ENCODE measurements at places on chromosomes 6 and 20. TPM values are rescaled to one million over a fixed set of nuclear protein-coding genes. Genes with fewer than 3 reads are reported as not detected.

The PTCHD4 gene
- 0.29 TPM for total RNA-seq

The KCNQ5 gene
- total RNA-seq = not detected

The PKIB gene
- 61.1 TPM for total RNA-seq

The ZBP1 gene
- not detected for total RNA-seq

The POM121L2 gene
- total RNA-seq = not detected

The CGA gene
- total RNA-seq = not detected

DNA sequence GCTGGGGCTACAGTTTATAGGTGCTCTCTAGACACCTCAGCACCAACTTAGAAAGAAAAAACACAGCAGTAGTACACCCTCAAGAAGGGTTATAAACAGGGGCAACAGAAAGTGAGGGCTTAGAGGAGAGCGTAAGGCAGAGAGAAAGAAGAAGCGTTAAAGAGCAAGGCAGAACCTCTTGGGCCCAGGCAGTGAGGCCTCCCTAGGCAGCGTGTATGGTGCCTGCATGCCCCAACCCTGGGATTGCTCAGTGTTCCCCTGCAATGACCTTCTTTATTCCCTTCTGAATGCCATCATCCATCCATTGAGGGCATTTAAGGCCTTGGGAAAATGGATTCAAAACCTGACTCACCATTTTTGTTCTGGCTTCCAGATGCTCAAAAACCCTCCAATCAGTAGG is 130.0 kb upstream of the ARG1 start:
- H3K27ac ChIP-seq = no peak overlapping the region
- no peak for DNase-seq
- H3K36me3 ChIP-seq = no peaks in the 10 kb centered on the region
- no peak overlapping the region for H3K4me3 ChIP-seq
- no peaks in the 10 kb centered on the region for H3K27me3 ChIP-seq

DNA sequence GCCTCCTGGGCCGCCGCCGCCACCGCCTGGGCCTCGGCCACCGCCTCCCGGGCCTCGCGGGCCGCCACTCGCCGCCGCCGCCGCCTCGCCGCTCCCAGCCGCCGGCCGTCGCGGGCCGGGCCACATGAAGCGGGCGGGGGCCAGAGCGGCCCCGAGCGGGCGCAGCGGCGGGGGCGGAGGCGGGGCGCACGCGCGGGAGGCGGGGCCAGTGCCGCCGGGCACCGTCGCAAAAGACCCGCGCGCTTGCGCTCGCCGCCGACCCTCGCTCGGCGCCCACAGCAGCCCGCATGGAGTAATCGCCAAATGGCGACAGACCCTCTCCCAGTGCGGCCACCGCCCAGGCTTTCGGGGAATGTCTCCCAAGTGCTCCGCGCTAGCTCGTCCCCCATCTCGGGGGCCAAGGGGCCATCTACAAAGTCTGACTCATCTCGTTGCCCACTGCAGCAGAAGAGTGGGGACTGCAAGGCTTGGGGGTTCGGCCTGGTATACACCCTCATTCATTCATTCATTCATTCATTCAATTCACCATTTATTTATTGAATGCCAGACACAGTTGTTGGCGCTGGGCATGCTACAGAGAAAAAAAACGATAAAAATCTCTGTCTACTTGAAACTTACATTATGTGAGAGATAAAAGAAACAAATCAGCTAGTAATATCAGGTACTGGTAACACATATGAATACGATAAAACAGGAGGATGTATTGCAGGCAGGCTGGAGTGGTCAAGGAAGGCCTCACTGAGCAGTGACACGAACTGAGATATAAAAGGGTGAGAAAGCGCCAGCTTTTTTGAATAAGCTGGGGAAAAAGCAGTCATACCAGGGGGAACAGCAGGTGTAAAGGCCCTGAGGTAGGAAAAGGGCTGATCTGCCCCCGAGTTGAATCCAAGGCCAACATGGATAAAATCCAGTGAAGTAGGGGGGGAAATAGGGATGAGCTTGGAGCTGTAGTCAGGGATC is at the start of gene B4GALT5:
TSS of gene B4GALT5 (minus strand) at position 126 of the 960 bp plus-strand sequence. CDS start 188 bp downstream, outside the sequence.
- no peaks in the 10 kb centered on the region for H3K36me3 ChIP-seq
- peaks cover 30% of the 10 kb centered on the region for H3K4me1 ChIP-seq
- H3K27ac ChIP-seq = peak within 1 kb of the TSS; percentile 97

GRCh38 chr20:298776-299391 is 1.5 kb downstream of the ZCCHC3 start:
- DNase-seq = no peak
- peaks cover 46% of the 10 kb centered on the region for H3K4me1 ChIP-seq
- H3K27ac ChIP-seq = peak overlapping the region; percentile 95
- H3K36me3 ChIP-seq = no peaks in the 10 kb centered on the region

DNA sequence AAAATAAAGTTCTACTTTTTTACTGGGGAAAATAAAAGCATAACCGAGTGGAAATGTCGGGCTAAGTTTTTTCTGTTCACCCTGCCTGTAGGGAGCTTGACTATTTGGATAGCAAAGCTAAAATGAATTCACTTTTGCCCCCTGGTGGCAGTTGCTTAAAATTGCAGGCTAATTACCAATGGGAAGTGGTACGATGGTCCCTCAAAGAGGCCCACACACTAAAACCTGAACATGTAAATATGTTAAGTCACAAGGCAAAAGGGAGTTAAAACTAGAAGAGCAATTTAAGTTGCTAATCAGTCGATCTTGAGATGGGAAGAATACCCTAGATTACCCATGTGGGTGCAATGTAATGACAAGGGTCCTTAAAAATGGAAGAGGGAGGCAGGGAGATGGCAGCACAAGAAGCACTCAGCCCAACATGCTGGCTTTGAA is 916 bp upstream of the SUN5 start:
- peak; percentile 17 for DNase-seq
- no peak overlapping the region for H3K27ac ChIP-seq
- H3K4me1 ChIP-seq = no peaks in the 10 kb centered on the region
- no peak overlapping the region for H3K4me3 ChIP-seq

- H3K4me1 ChIP-seq = no peaks in the 10 kb centered on the region
- H3K27ac ChIP-seq = no peak overlapping the region
- H3K36me3 ChIP-seq = no peaks in the 10 kb centered on the region
- DNase-seq = no peak
- H3K27me3 ChIP-seq = no peaks in the 10 kb centered on the region
These were observed 723.9 kb downstream of the KHDRBS2 start for GRCh38 chr6:61562098-61562497.

GRCh38 chr6:50056242-50056641 is 6.5 kb upstream of the DEFB112 start:
- no peaks in the 10 kb centered on the region for H3K27me3 ChIP-seq
- DNase-seq = no peak
- H3K36me3 ChIP-seq = no peaks in the 10 kb centered on the region

DNA sequence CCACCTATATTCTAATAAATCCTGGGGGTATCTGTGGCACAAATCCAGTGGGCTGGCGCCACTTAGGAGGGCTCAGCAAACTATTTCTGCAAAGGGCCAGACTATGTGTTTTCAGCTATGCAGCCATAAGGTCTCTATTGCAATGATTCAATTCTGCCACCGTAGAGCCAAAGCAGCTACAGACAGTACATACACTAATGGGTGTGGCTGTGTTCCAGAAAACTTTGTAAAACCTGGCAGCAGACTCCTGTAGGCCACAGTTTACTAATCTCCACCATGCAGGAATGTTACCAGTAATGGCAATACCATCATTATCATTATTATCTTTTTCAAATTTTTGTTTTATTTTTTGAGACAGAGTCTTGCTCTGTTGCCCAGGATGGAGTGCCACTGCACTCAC is 65.7 kb downstream of the SULF2 start:
- H3K4me1 ChIP-seq = peaks cover 17% of the 10 kb centered on the region
- no peak for DNase-seq
- H3K4me3 ChIP-seq = no peak overlapping the region
- no peak overlapping the region for H3K27ac ChIP-seq

- H3K27me3 ChIP-seq = no peaks in the 10 kb centered on the region
- H3K4me3 ChIP-seq = no peak overlapping the region
- peaks cover 70% of the 10 kb centered on the region for H3K4me1 ChIP-seq
- no peaks in the 10 kb centered on the region for H3K36me3 ChIP-seq
These were observed 44.3 kb downstream of the TRERF1 start for GRCh38 chr6:42407379-42407778.

- no peaks in the 10 kb centered on the region for H3K27me3 ChIP-seq
- H3K27ac ChIP-seq = no peak overlapping the region
- H3K36me3 ChIP-seq = no peaks in the 10 kb centered on the region
- H3K4me3 ChIP-seq = no peak overlapping the region
- H3K4me1 ChIP-seq = peaks cover 3% of the 10 kb centered on the region
These were observed 163.2 kb downstream of the PDE7B start for GRCh38 chr6:136014454-136015437.

- no peak overlapping the region for H3K27ac ChIP-seq
- H3K27me3 ChIP-seq = no peaks in the 10 kb centered on the region
- no peak overlapping the region for H3K4me3 ChIP-seq
- no peak for DNase-seq
- H3K4me1 ChIP-seq = no peaks in the 10 kb centered on the region
These were observed 24.0 kb downstream of the HBS1L start for GRCh38 chr6:135030532-135031178.

- H3K4me1 ChIP-seq = peaks cover 11% of the 10 kb centered on the region
- DNase-seq = no peak
- peaks cover 4% of the 10 kb centered on the region for H3K27me3 ChIP-seq
These were observed 27.3 kb upstream of the BHLHE23 start for GRCh38 chr20:63033794-63034709.

GRCh38 chr6:144920391-144920961 is 635.3 kb downstream of the UTRN start:
- no peak overlapping the region for H3K4me3 ChIP-seq
- H3K36me3 ChIP-seq = no peaks in the 10 kb centered on the region
- peaks cover 11% of the 10 kb centered on the region for H3K4me1 ChIP-seq
- DNase-seq = peak; percentile 16
- no peaks in the 10 kb centered on the region for H3K27me3 ChIP-seq

DNA sequence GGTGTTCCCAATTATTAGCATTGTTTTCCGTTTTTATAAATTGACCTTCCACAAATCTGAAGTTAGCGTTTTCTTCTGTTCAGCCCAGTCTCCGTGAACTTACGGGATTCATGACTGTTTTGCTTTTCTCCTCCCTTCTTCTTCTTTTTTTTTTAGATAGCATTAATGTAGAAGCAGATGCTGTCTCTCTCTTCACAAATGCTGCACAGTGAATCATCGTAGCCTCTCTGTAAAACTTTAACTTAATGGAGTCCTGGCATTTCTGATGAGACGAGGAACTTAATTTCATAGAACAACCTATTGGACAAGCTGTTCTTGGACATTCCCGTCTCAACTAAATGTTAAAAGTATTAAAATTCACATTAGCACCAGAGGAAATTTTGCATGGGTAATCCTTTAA is 138.0 kb upstream of the EEF1E1 start:
- H3K27me3 ChIP-seq = no peaks in the 10 kb centered on the region
- no peak for DNase-seq
- H3K4me1 ChIP-seq = no peaks in the 10 kb centered on the region

- H3K36me3 ChIP-seq = no peaks in the 10 kb centered on the region
- DNase-seq = no peak
- no peaks in the 10 kb centered on the region for H3K27me3 ChIP-seq
These were observed 32.3 kb upstream of the BEND6 start for GRCh38 chr6:56922645-56923044.

- H3K4me1 ChIP-seq = no peaks in the 10 kb centered on the region
- no peaks in the 10 kb centered on the region for H3K36me3 ChIP-seq
- DNase-seq = no peak
- H3K27ac ChIP-seq = no peak overlapping the region
These were observed 152.4 kb upstream of the PROKR2 start for GRCh38 chr20:5469111-5469510.

DNA sequence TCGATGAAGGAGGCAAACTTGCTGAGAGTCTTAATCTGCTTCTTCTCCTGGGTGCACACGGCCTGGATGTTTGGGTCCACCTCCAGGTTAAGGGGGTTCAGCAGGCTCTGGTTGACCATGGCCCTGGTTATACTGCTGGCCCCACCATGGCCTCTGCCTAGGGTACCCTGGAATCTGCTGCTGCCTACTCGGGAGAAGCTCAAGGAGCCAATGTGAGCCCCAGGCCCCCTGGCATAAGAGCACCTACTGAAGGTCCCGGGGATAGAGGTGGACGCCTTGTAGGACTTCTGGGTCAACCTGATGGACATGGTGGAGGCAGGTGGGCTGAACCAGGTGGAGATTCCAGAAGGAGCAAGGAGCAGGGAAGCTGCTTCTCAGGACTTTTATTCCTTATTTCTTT is 17.9 kb upstream of the FKBP1C start:
- H3K27ac ChIP-seq = no peak overlapping the region
- H3K36me3 ChIP-seq = no peaks in the 10 kb centered on the region
- no peak overlapping the region for H3K4me3 ChIP-seq
- no peak for DNase-seq
- H3K27me3 ChIP-seq = no peaks in the 10 kb centered on the region

All from stomach (tissue), 19 donors.